ENCODE measurements at places on chromosomes 7 and 10.

DNA sequence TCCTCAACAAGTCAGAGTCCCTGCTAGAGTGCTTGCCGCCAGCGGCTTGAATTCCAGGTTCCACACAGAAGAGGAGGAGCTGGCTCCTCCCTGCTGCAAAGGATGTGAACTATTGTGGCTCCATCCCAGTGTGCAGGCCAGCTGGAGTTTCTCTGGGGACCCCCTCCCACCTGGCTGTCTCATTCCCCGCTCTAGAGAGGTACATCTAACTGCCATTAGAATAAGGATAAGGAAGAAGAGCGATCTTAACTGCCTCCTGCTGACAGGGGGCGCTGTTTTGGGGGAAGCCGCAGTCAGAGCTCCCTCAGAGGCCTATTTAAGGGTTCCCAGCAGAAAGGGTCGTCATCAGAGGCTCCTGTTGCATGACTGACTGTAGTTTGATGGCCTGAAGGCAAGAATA, 40.8 kb upstream of the HECW1 start:
- DNase-seq = no peak

GRCh38 chr7:148148456-148148855, 442.1 kb upstream of the C7orf33 start:
- DNase-seq = no peak

- DNase-seq = no peak
Measured at GRCh38 chr10:43186150-43186549, 47.9 kb downstream of the CSGALNACT2 start.

DNA sequence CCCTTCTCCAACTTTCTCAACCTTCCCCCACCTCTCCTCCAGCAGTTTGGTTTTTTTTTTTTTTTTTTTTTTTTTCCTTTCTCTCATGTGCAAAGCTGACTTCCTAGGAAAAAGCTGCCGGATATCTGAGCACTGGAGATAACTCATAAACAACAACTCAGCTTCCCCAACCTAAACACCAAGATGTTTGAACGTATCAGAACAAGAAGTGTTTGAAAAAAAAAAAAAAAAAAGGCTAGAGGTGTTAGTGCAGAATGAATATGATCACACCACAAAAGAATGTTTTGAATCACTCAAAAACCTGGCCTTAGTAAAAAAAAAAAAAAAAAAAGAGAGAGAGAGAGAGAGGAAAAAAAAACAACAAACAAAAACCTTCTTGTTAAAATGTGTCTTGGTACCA, 11.2 kb downstream of the GATA3 start:
- no peak for DNase-seq

GRCh38 chr7:104160375-104160774, 47.4 kb downstream of the ORC5 start:
- no peak for DNase-seq

DNA sequence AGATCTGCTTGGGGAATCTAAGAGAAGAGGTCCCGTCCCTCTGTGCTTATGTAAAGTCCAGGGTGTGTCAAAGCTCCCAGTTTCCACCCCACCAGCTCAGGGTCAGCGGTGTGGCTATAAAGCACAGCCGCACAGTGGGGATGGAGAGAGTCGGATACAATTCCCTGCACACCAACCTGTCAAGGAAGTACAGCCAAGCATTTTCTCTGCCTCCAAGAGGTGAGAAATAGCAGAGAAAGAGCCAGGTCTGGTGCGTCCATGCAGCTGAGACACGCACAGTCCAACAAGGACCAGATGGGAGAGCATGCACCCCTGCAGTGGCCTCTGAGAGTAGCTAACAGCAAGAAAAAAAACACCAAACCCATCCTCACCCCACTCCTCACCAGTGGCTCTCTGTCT, 61.3 kb upstream of the WAC start:
- DNase-seq = no peak

GRCh38 chr10:22315455-22316285, 518 bp upstream of the COMMD3 start:
- DNase-seq = no peak

DNA sequence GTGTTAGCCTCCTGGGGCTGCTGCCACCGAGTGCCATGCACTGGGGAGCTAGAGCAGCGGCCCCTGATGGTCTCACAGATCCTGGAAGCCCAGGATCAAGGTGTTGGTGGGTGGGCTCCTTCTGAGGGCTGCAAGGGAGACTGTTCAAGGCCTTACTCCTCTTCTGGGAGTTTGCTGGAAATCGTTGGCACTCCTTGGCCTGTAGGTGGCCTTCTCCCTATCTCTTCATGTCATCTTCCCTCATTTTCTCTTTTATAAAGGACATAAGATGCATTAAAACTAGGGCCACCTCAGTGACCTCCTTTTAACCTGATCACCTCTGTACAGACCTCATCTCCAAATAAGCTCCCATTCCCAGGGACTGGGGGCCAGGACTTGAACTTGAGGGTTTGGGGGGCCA, 27.0 kb upstream of the ZNF862 start:
- DNase-seq = no peak
